ENCODE measurements at places on chromosomes 12 and 14.

DNA sequence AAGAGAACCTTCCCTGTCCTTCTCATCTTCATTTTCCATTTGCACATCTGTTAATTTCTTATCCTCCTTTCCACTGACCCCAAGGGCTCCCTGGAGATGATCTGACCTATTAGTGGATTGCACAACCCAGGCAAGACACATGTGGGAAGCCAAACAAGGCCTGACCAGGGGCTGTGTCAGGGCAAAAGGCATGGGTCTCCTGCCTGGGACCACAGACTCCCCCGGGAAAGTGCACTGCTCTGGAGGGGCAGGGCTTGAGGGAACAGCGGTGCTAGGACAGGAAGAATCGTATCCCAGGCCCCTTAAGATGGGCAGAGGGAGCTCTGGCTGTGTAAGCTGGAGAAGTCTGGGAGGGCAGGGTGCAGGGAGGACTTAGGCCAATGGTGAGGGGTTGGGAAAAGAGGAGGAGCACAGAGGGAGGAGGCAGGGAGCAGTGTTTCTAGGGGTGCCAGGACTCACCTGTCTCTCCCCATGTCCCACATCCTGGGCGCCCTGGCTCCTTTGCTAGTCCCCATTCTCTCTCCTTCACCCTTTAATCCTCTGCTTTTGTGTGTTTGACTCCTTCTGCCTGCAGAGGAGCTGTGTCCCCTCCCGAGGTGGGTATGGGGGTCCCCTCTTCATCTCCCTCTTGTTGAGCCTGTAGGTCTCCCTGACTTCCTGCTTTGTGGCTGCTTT lies 25.3 kb downstream of the PLEKHG3 start:
- peak; percentile 33 for DNase-seq

GRCh38 chr14:32078023-32078857 lies 1.1 kb downstream of the ARHGAP5 start:
- peak; percentile 71 for DNase-seq

DNA sequence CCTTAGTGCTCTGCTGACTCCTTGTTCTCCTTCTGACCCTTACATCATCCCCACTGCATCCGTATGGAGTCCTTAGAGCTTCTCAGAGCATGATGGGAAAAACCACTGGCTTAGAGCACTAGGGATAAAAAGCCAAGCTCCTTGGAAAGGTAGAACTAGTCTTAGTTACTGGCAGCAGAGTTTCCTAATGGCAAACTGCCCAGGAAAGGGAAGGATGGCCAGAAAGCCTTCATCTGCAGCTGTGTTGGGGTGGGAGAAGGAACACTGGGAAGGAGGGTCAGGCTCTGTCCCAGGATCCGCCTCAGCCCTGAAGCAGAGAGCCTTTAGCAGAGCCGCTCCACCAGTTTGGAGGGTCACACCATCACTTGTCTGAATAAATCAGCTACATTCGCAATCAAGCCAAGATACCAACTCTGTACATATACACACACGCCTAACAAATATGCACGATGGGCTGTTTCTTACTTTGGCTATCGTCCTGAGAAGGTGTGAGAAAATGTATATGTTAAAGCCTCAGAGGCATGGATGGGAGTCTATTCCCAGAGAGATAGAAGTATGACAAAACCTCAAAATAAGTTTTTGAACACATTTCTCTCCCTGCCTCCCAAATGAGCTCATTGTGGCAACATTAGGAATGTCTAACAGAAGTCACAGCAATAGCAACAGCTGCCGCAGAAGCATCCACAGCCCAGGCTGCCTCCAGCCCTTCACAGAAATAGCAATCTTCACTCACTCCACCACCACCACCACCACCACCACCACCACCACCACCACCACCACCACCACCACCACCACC lies 18.6 kb upstream of the GALNT8 start:
- DNase-seq, result no peak

DNA sequence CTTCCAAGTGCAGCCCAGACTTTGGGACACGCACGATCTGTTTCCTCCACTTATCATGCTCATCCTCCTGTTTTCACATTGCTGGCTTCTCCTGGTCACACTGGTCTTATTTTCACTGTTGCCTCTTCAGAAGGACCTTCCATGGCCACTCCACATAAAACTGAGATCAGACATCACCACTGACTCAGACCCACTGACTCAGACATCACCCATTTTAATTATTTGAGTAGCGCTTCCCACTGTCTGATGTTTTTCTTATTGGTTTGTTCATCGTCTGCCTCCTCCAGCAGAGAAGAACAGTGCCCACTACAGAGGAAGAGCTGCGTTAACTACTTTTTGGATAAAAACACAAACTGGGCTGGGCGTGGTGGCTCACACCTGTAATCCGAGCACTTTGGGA lies 270.5 kb upstream of the PWP1 start:
- DNase-seq, result no peak
